ENCODE measurements at places on chromosomes 2 and 18.

- DNase-seq, result no peak
These were observed 30.3 kb upstream of the AFTPH start for GRCh38 chr2:64493788-64494187.

GRCh38 chr2:181953881-181954537 lies 31.6 kb upstream of the PPP1R1C start:
- peak; percentile 51 for DNase-seq

GRCh38 chr2:194096402-194096801 lies 1560.6 kb upstream of the SLC39A10 start:
- no peak for DNase-seq

DNA sequence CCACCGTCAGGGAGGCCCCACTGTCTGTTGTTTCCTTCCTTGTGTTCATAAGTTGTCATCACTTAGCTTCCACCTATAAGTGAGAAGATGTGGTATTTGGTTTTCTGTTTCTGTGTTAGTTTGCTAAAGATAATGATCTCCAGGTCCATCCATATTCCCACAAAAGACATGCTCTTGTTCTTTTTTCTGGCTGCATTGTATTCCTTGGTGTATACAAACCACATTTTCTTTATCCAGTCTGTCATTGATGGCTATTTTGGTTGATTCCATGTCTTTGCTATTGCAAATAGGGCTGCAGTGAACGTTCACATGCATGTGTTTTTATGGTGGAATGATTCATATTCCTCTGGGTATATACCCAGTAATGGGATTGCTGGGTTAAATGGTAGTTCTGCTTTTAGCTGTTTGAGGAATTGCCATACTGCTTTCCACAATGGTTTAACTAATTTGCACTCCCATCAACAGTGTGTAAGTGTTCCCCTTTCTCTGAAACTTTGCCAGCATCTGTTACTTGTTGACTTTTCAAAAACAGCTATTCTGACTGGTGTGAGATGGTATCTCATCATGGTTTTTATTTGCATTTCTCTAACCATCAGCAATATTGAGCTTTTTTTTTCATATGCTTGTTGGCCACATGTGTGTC lies 156.6 kb upstream of the NOSTRIN start:
- no peak for DNase-seq

- no peak for DNase-seq
These were observed 612.2 kb upstream of the VRK2 start for GRCh38 chr2:57434441-57434840.

GRCh38 chr2:71422786-71423185 lies 30.6 kb upstream of the DYSF start:
- DNase-seq, result no peak
